ENCODE measurements at places on chromosomes 3 and 15.

GRCh38 chr3:191628571-191628970 is 167.6 kb downstream of the PYDC2 start:
- DNase-seq = no peak

DNA sequence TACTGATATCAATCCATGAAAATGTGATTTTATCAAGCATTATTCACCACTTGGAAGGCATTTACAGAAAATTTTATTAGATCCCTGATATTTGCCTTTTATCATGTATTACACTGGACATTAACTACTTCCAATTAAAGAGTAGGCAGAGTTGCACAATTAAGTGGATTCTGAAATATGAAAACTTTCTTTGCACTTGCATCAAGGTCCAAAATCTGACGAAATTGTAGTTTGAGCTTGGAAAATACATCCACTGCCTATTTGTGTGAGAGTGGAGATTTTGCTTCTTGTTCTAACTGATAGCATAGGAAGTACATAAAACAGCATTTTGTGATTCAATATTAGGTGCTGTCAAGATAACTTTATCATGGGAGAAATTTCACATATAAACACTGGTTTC is 49.6 kb upstream of the SLC12A8 start:
- DNase-seq = no peak

GRCh38 chr15:39454189-39454986 is 126.5 kb upstream of the THBS1 start:
- DNase-seq = no peak

DNA sequence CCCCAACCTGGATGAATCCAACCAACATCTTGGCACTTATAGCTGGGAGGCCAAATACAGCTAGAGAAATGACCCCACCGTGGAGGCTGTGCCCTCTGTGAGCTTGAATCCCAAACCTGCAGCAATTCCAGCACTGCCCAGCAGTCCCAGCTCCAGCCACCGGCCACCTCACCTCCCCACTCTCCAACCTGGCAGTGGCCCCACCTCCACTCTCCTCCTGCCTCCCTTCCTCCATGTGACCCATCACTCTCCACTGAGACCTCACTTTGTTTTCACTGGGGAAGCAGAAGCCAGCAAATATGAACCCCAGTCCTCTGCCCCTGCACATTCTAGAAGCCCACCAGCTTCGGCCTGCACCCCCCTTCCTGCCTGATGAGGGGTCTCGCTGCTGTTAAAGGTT is 79.7 kb upstream of the LINGO1 start:
- no peak for DNase-seq

DNA sequence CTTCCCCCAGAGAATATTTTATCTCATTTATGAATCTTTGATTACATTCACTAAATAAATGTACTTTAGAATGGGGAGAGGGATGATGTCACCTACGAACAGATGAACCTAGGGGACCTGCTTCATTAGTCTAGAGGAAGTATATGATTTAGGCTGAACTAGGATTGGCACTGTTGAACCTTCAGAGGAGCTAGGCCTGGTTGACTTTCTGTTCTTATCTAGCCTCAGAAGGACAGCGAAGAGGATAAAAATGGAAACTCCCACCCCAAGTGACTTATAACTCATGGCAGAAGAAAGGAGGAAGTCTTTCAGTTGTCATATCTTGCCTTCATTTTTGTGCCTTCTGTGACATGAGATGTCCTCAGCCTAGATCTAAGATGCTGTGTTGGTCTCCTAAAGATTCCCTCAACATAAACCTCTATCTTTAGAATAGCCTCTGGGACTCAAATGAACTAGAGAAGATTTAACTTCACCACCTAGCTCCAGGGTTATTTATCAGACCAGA is 42.6 kb downstream of the POLG start:
- no peak for DNase-seq

- DNase-seq = peak; percentile 19
These were observed 403.6 kb downstream of the TIGIT start for GRCh38 chr3:114697401-114697800.

DNA sequence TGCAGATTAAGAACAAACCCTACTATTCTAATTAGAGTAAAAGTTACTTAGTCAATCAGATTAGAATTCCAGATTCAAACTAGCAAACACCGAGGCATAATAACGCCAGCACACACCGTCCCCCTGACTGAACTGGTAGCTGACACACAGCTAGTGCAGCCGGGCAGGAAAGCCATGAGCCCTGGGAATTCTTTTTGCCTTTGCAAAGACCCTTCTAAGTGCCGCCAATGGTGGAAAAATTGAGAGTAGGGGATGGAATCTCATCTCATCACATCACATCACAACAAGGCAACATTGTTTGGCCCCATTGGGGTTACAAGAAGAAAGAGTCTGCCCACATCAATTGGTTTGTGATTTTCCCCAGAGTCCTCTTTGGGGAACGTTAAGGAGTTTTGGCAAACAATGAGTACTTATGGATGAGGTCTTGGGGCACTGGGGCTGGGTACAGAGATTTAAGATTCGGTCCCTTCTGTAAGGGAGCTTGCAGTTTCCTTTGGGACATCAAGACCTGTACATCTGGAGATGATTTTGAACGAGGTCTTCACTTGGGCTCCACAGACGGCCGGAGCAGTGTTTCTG is 120.4 kb upstream of the MEF2A start:
- DNase-seq = no peak

GRCh38 chr3:7536921-7537320 is 676.0 kb downstream of the GRM7 start:
- DNase-seq = no peak

- DNase-seq = no peak
These were observed 12.6 kb downstream of the RAB5A start for GRCh38 chr3:19959505-19959904.

DNA sequence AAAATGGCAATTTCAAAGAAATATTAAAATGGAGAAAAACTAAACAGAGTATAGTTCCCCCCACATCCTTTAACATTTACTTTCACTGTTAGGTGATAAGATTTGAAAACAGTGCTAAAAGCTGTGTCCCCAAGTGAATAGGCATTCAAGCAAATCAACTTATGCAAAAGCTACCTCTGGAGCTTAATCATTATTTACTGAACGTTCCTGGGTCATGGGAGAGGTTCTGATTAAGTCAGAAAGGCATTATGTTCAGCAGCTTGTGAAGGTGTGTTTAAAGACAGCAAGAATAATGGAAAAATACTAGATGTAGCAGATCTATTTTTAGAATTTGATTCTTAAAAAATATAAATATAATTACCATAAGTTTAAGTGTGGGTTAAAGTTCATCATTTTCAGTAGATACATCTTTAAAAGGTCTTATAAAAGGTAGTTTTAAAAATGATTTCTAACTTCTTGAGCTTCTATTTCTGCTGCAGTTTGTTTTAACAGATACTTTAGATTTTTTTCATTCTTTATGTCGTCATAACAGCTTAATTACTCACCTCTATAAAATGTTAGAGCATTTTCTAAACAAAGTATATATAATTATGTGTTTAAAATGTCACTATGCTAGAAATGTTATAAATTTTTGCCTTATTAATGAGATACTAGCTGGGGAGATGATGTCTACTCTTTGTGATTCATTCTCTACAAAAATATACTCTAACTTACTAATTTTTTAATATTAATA is 127.9 kb downstream of the MITF start:
- DNase-seq = no peak

- peak; percentile 10 for DNase-seq
These were observed 990 bp upstream of the ZNF148 start for GRCh38 chr3:125375950-125376679.

DNA sequence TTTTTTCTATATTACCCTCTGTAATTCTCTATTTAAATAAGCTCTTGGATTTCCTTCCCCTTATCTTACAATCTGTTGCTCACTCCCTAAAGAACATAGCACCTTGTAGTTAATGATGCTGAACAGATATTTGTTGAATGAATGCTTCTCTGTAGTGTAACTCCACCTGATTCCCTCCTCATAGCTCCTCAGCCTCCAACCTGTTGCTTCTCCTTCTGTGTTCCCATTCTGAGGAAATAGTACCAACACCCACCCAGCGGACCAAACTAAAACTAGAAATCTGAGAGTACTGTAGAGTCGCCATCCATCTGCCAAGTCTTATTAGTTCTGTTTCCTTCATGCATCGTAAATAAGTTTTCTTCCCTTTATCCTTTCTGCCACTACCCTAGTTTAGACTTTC is 55.5 kb upstream of the GNB4 start:
- DNase-seq = no peak

DNA sequence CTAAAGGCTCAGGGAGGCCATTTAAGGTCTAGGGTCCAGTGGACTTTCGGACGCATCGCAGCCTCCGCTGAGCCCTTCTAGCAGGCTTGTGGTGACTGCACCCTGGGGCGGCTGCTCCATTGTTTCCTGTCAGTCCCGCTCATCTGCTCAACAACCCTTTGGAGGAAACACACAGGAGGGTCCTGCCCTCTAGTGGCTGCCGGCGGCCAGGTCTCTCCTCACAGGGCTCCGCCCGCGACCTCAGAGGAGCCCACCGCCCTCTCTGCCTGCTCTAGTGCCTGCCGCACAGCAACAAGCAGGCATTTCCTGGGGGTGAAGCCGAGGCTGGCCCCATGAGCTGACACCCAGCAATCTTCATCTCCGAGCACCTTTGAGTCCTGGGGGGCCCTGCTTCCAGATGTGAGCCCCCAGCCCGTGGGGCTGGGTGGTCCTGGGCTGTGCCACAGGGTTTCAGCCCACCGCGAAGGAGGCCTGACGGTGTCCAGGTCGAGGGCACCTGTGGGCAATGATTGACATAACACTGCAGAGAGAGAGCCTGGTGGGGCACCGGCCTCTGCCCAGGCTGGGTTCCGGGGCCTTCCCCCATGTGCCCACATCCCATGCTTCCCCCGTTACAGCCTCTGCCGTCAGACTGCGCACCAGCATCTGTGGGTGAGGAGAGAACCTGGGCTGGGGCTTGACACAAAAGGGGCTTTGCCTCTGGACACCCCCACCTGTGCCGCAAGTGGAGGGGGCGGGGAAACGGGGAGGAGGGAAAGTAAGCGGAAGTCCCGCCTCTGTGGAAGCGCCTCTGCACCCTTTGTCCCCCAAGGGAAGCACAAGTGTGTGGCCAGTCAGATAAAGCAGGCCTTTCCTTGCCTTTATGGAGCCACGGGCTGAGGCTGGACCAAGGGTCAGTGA is 27.0 kb upstream of the SFMBT1 start:
- DNase-seq = peak; percentile 89

DNA sequence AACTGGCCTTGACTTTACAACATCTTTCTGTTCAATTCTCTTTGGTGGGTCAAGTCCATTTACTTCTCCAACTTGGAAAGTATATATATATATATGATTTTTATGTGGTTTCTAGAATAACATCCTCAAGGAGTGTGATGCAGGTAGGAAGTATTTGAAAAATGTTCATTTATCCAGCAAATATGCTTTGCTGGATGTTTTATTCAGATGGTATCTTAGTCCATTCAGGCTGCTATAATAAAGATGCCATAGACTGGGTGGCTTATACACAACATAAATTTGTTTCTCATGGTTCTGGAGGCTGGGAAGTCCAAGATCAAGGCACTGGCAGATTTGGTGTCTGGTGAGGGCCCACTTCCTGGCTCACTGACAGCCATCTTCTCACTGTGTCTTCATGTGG is 168.7 kb upstream of the RASGRP1 start:
- DNase-seq = no peak

GRCh38 chr15:83062768-83063180 is 4.3 kb downstream of the BTBD1 start:
- peak; percentile 73 for DNase-seq

- no peak for DNase-seq
These were observed 29.8 kb downstream of the ERICH6 start for GRCh38 chr3:150673966-150674365.

- DNase-seq = no peak
These were observed 8.3 kb upstream of the CIB2 start for GRCh38 chr15:78139578-78139977.

DNA sequence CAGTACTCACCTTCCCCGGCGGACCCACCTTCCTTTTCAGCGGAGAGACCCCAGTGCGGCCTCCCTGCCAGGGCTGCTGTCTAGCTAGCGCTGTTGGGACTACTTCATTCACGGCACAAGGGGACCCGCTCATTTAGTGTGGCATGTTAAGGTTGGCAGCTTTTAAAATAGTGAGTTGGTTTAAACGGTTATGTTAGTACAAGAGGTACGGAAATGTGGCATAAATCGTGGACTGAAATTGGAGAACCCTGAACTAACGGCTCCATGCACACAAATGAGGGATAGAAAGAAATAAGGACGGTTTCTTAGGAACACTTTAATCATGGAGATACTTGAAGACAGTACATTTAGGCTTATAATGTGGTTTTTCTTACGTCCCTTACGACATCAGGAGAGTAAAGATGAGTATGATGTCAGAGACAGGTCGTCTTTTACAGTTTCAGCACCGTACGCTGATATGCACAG is 752 bp downstream of the CEP63 start:
- peak; percentile 61 for DNase-seq

DNA sequence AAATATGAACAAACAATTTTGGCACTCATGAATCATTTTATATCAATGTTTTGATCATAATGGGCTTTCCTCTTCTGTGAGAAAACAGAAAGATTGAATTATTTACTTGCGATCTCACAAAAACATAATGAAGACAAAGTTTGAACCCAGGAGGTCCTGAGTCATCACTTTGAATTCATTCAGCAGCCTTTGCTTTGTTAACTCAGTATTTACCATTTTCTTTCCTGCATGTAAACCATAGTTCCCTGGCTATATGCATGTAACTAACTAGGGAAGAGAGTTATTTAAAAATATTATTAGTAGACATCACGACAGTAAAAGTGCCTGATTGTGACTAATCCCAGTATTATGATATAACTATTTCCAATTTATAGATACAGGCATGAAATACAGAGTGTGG is 1026.2 kb downstream of the PLOD2 start:
- no peak for DNase-seq

GRCh38 chr3:166223120-166223519 is 385.9 kb upstream of the BCHE start:
- DNase-seq = no peak

DNA sequence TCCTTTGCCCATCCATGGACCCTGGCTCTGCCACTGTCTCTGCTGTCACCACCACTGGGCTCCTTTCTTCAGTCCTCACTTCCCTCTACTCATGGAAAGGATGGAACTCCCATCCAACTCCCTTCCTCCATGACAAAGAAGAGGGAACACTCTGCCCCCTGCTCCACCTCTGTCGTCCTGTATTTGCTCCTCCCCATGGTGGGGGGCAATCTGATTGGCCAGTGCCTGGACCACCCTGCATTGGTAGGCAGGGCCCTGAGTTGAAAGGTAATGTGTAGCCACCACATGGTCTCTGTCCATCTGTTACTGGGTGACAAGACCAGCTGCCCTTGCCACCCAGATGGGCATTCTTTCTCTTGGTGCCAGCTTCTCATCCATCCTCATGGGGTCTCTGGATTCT is 20.7 kb upstream of the HEG1 start:
- DNase-seq = no peak
